ENCODE measurements at places on chromosomes 5 and 9. TPM values are rescaled to one million over a fixed set of nuclear protein-coding genes. Genes with fewer than 3 reads are reported as not detected.

DNA sequence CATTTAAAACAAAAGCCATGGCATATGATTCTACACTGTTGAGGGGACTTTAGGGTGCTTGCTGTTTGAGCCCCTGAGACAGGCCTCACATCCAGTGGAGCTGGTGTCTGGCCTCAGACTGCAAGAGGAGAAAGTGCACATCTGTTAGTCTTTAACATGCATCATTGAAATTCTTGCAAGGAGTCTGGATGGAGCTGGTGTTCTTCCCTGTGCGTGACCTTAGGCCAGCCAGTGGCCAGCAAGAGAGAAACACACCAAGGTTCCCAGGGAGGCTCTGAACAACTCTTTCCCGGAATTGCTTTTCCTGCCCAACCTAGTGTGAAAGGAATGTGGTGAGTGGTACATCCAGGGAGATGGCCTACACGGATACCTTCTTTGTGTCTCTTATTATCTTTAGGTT is 282.8 kb upstream of the TNC start:
- no peak for DNase-seq

- no peak for DNase-seq
These were observed 32.0 kb downstream of the HAVCR1 start for GRCh38 chr5:157026789-157027424.

DNA sequence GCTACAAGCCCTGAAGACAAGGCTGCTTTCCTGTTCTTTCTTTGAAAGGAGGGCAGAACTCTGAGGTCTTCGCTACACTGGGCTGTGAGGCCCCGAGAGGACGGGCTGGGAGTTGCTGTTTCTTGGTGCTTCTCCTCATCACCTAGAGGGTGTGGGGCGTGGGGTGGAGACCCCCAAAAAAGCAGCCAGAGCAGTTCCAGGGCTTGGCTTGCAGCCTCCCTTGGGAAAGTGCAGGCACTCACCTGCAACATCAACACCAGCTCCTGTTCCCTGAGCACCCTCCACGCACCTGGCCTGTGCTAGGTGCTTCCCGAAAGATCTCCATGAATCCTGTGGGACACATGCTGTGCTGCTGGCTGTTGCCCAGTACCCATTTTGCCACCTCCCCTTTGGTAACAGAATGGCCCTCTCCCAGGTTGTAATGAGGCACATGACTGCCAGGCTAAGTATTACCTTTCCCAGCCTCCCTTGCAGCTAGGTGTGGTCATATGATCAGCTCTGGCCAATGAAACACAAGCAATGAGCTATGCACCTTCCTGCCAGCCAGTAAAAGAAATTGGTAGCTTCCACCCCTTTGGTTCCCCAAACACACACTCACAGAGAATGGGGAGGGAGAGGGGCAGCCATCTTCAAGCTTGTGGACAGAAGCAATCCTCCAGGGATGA is 146.0 kb downstream of the C9orf50 start:
- no peak for DNase-seq

DNA sequence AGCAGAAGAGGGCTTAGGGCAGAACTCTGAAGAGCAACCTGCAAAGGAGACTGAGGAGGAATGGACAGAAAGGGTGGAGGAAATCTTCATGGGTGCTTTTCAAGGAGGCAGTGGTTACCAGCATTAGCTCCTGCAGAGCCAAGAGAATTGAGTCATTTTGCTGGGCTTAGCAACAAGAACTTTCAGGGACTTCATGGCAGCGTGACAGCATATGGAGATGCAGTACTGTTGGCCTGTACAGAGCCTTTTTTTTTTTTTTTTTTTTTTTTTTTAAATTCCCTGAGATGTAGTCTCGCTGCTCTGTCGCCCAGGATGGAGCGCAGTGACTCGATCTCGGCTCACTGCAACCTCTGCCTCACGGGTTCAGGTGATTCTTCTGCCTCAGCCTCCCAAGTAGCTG is 296.0 kb upstream of the DMRT1 start:
- DNase-seq: no peak

GRCh38 chr5:132761321-132762240 is 14.4 kb downstream of the CCNI2 start:
- DNase-seq: no peak

Gene DIRAS2
- not detected for total RNA-seq

Gene MCTP1
- 15.7 TPM for total RNA-seq

Gene GCNT4
- 0.19 TPM for total RNA-seq

Data from A172 (cell line).